ENCODE measurements at places on chromosomes 11 and 22. TPM values are rescaled to one million over a fixed set of nuclear protein-coding genes. Genes with fewer than 3 reads are reported as not detected.

Gene ZNF215
- 0.51 TPM for total RNA-seq

DNA sequence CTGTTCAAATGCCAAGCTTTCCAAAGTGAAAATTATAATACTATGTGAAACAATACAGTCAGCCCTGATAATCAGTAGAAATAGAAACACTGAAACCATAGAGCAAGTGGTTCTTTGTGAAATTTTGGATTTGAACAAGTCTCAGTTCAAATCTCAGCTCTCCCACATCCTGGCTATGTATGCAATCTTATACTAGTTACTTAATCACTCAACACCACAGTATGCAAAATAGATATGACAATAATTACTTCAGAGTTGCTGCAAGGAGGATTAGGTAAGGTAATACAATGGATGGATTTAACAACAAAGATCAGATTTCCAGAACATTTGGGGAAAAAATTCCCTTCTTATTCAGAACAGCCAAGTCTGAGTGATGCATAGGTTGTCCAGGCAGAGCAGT lies 851.8 kb upstream of the CCDC90B start:
- DNase-seq = no peak

DNA sequence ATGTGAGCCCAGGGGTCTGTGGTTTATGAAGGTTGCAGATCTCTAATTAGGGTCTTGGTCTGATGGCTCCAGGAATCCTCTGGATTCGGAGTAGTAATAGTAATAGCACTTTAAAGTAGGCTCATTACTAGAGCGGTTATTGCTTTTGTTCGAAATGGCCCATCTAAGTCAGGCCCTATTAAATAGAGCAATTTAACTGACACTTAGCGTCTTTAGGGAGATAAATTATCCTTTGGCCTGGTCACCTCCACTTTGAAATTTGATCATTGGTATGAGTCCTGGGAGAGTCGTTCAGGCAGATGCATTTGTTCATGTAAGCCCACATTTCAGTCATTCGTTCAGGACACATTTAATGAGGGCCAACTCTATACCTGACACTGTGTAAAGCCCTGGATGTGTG lies 54.8 kb downstream of the LDLRAD3 start:
- no peak for DNase-seq

GRCh38 chr11:116070520-116070919 lies 566.3 kb upstream of the CADM1 start:
- DNase-seq = no peak

DNA sequence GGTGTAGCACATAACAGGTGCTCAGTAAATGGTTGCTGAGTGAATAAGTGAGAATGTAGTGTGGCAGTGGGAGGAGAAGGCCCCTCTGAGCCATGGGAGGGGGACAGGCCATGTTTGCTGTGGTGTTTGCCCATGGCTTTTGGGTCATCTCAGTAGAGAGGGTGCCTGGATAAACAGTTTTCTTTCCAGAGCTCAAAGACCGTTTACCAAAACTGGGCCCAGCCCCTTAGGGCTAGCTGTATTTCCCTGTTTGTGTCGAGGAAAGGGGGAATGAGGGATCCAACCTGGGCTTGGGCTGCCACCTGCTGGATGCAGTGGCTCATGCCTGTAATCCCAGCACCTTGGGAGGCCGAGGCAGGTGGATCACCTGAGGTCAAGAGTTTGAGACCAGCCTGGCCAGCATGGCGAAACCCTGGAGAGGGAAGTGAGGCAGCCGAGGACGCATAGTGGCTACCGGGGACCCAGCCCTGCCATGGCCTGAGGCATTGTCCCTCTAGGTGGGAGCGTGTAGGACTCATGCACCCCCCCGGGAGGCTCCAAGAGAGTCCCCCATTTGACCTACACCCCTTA lies 8.7 kb upstream of the LTO1 start:
- DNase-seq = no peak

DNA sequence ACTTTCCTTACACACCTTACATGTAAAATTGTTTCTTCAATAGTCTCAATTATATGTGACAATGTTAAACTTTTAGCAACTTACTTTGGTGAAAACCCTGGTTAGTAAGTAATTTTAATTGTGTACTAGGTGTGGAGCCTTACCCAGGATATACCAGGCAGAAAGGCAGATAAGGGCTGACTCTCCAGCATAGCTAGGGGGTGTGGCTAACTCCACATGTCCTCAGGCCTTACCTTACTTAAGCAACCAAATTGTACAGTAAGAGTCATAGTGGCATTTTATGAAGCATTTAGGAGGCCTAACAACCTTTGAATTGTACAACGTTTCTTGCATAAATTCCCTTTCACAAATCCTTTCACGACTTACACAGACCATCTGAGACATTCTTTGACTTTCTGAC lies 118.2 kb upstream of the OR9Q1 start:
- no peak for DNase-seq

Data from tongue (tissue), 3 donors.